ENCODE measurements at places on chromosomes 5 and 9. TPM values are rescaled to one million over a fixed set of nuclear protein-coding genes. Genes with fewer than 3 reads are reported as not detected.

DNA sequence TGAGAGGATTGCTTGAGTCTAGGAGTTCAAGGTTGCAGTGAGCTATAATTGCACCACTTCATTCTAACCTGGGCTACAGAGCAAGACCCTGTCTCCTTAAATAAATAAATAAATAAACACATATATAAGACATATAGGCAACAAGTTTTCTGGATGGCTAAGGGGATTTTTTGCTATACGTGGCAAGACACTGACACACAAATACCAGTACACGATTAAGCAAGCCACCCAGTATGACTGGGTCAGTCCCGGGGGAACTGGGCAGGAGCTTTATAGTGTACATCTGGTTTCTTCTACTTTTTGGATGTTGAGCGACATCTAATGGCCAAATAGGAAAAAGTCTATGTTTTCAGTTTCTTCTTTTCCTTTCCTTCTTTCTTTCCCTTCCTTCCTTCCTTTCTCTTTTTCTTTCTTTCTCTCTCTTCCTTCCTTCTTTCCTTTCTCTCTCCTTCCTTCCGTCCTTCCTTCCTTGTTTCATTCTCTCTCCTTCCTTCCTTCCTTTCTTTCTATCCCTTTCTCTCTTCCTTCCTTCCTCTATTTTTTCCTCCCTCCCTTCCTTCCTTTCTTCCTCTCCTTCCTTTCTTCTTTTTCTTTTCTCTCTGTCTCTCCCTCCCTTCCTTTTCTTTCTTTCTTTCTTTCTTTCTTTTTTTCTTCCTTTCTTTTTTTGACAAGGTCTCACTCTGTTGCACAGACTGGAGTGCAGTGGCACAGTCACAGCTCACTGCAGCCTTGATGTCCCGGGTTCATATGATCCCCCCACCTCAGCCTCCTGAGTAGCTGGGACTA, 47.0 kb upstream of the PLIN2 start:
- DNase-seq: peak; percentile 73
- peak overlapping the region; percentile 92 for H3K27ac ChIP-seq
- H3K4me1 ChIP-seq: peaks cover 34% of the 10 kb centered on the region
- no peaks in the 10 kb centered on the region for H3K36me3 ChIP-seq

DNA sequence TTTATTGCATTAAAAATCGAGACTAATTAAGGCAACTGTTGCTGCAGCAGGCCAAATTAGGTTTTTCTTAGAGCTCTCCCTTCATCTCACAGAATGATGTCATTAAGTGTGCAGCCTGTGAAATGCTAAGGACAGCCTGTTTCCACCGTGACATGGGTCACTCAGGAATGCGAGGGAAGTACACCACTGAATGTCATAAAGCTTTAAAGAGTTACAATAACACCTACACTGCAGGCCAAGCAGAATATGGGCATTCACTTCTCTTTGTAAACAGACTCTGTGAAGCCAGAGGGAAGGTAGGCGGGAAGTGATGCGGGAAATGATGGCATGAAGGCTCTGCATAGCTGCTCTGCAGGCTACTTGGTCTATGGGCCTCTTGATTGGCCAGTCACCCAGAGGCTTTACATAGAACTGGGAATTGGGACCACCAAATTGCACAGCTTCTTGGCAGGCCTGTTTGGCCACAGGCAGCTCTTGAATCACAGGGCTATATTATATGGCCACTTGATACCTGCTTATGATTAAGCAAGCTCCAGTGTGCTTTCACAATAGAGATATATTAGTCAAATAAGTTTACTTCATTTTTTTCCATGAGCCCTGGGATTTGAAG, 28.4 kb upstream of the AOPEP start:
- H3K4me3 ChIP-seq: no peak overlapping the region
- H3K27ac ChIP-seq: no peak overlapping the region
- H3K36me3 ChIP-seq: no peaks in the 10 kb centered on the region
- no peak for DNase-seq
- peaks cover 25% of the 10 kb centered on the region for H3K27me3 ChIP-seq
- no peaks in the 10 kb centered on the region for H3K4me1 ChIP-seq

GRCh38 chr9:123266655-123267399, 1.6 kb downstream of the STRBP start:
- H3K27me3 ChIP-seq: peaks cover 7% of the 10 kb centered on the region
- H3K4me1 ChIP-seq: peaks cover 31% of the 10 kb centered on the region
- peak overlapping the region; percentile 57 for H3K4me3 ChIP-seq
- H3K27ac ChIP-seq: peak overlapping the region; percentile 74
- no peak for DNase-seq

GRCh38 chr5:91641730-91642350, 258.7 kb upstream of the ARRDC3 start:
- no peak overlapping the region for H3K4me3 ChIP-seq
- H3K27me3 ChIP-seq: no peaks in the 10 kb centered on the region
- no peak for DNase-seq
- H3K27ac ChIP-seq: no peak overlapping the region
- H3K4me1 ChIP-seq: no peaks in the 10 kb centered on the region

DNA sequence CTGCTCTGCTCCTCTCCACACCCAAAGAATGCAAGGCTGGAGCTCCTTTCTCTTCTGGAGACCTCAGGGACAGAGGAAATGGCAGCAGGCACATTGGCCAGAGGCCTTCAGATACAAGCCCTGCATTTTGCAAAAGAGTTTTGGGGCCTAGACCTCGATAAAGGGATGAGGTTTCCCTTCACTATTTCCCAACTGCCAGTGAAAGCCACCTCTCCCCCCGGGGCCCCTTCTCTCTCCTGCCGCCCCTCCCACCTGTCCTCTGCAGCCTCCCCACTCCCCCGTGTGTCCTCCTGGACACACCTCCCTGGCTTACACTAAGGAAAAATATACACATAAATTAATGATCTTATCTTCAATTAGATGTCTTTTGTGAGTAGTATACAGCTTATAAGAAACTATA, 21.3 kb upstream of the LMNB1 start:
- H3K4me1 ChIP-seq: peaks cover 35% of the 10 kb centered on the region
- no peak overlapping the region for H3K27ac ChIP-seq
- H3K36me3 ChIP-seq: no peaks in the 10 kb centered on the region
- DNase-seq: no peak

GRCh38 chr5:73454379-73455036, 5.9 kb upstream of the FOXD1 start:
- peaks cover 2% of the 10 kb centered on the region for H3K36me3 ChIP-seq
- peaks cover 7% of the 10 kb centered on the region for H3K4me1 ChIP-seq
- H3K27ac ChIP-seq: no peak overlapping the region
- no peak overlapping the region for H3K4me3 ChIP-seq

TCF7 gene
- total RNA-seq: 142 TPM

SHLD3 gene
- total RNA-seq: 2.7 TPM

SPINK1 gene
- total RNA-seq: not detected

TMEM215 gene
- not detected for total RNA-seq

STKLD1 gene
- 1.3 TPM for total RNA-seq

OTULINL gene
- total RNA-seq: 18.8 TPM

PCDHB9 gene
- total RNA-seq: not detected

IL9 gene
- total RNA-seq: 2.6 TPM
